ENCODE measurements at places on chromosomes 5 and 9. TPM values are rescaled to one million over a fixed set of nuclear protein-coding genes. Genes with fewer than 3 reads are reported as not detected.

DMRTA1 gene
- total RNA-seq, result 0.14 TPM

PCDHA9 gene
- total RNA-seq, result not detected

CACFD1 gene
- total RNA-seq, result 27.0 TPM

SLC36A2 gene
- not detected for total RNA-seq

IFNA2 gene
- total RNA-seq, result not detected

RMRP gene
- total RNA-seq, result 10,161 TPM

PPIP5K2 gene
- 48.1 TPM for total RNA-seq

PCDH12 gene
- not detected for total RNA-seq

LCP2 gene
- total RNA-seq, result not detected

MCCC2 gene
- total RNA-seq, result 124 TPM

GRXCR2 gene
- total RNA-seq, result 0.16 TPM

DRD1 gene
- not detected for total RNA-seq

NEUROG1 gene
- total RNA-seq, result not detected

MVB12B gene
- total RNA-seq, result 24.4 TPM

CORO2A gene
- 18.9 TPM for total RNA-seq

CD72 gene
- total RNA-seq, result 0.95 TPM

FAM151B gene
- total RNA-seq, result 2.4 TPM

KIF4B gene
- 0.14 TPM for total RNA-seq

GRM6 gene
- total RNA-seq, result not detected

IL5 gene
- not detected for total RNA-seq

CRHBP gene
- total RNA-seq, result not detected

TAF1L gene
- total RNA-seq, result not detected

Data from Caco-2 (cell line).